ENCODE measurements at places on chromosomes 5 and 9.

- DNase-seq: no peak
These were observed 375.2 kb downstream of the ZNF608 start for GRCh38 chr5:124371111-124371706.

- DNase-seq: no peak
These were observed 124.9 kb upstream of the RPS23 start for GRCh38 chr5:82403026-82403425.

DNA sequence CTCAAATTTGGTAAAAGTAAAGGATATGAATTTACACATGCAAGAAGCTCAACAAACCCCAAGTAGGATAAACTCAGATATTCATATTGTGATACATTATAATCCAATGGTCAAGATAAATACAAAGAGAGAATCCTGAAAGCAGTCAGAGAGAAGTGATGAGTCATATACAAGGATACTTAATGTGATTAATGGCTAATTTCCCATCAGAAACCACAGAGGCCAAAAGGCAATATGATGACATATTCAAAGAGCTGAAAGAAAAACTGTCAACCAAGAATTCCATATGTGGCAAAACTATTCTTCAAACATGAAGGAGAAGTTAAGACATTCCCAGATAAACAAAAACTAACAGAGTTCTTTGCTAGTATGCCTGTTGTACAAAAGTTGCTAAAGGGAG lies 19.5 kb upstream of the IRF1 start:
- DNase-seq: no peak

GRCh38 chr9:3863111-3863528 lies 337.3 kb upstream of the RFX3 start:
- DNase-seq: peak; percentile 51

DNA sequence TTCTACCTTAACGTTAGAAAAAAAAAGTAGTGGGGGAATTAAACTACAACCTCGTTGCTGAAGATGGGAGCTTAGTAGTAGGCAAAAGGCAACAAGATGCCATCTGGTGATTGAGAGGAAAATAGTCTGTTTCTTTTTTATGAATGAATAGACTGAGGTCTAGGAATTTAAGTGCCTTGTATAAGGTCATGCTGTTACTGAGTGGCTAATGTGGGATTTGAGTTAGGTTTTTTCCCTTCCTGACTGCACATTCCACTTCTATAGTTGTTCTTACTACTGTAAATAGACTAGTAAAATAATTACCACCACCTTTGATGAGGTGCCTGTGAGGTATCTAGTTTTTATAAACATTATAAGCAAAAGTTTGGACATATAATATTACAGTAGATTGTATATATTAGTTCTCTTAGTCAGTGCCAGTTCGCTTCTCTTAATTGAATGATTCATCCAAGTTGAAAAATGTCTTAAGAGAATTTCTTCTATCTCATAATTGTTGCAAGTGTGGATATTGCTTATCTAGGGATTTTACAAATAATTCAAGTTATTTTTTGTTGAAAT lies 19.1 kb downstream of the FSD1L start:
- DNase-seq: no peak

GRCh38 chr5:20524991-20525529 lies 537.1 kb upstream of the CDH18 start:
- no peak for DNase-seq

GRCh38 chr9:81850724-81851123 lies 77.5 kb upstream of the SPATA31D4 start:
- no peak for DNase-seq

DNA sequence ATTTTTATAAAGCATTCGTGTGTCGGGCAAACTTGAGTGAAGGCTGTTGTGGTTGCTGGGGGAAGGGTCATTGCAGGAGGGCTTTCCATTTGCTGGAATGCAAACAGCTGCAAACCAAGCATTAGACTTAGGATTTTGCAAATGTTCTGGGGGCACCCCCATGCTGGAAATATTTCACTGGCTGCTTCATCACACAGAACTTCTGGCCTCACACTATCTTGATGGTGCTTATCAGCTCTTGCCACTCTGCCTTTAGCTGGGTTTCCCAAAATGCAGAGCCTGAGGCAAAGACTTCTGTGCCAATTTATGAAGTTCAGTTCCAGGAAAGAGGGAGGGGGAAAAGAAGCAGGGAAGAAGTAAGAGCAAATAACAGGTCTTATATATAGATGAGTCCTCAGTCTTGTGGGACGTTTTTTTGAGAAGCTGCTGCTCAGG lies 8.6 kb upstream of the COL15A1 start:
- no peak for DNase-seq

GRCh38 chr9:86408121-86408520 lies 53.9 kb upstream of the TUT7 start:
- no peak for DNase-seq

- no peak for DNase-seq
These were observed 253.8 kb upstream of the POU5F2 start for GRCh38 chr5:93995126-93995621.

DNA sequence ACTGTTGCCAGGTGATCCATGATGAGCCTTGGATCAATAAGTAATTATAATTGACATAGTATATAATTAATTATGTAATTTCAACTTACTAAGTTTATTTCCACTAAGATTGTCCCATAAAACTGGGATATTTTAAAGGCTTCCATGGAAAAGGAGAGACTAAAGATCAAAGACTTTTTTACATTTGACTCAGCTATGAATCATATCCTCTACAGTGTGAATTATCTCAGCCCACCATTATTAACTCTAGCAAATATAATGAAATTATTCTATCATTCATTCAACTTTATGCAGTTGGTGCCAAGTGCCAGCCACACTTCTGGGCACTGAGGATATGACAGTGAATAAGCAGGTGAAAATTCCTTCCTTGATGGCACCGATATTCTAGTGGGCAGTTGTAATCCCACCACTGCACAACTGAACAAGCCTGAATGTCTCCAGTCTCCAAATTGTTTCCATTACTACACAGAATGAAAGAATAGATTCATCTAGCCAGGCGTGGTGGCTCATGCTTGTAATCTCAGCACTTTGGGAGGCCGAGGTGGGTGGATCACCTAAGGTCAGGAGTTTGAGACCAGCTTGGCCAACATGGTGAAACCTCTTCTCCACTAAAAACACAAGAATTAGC lies 21.9 kb upstream of the TXN start:
- DNase-seq: no peak

DNA sequence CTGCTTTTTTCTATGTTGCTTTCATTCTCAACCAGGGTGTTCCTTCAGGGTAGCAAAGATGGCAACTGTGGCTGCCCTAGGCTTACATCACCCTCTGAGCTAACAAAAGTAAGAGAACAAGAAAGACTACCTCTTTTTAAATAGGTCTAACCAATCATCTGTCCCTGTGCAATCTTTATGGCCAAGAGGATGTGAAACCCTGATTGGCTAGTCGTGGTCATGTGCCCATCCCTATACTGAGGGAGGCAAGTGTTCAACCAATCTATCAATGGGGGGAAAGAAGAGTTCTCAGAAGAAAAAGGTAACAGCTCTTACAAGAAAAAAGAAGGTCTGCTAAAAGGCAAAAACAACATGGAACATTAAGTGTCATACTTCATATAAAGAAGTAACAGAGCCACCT lies 11.7 kb upstream of the SNCAIP start:
- no peak for DNase-seq

DNA sequence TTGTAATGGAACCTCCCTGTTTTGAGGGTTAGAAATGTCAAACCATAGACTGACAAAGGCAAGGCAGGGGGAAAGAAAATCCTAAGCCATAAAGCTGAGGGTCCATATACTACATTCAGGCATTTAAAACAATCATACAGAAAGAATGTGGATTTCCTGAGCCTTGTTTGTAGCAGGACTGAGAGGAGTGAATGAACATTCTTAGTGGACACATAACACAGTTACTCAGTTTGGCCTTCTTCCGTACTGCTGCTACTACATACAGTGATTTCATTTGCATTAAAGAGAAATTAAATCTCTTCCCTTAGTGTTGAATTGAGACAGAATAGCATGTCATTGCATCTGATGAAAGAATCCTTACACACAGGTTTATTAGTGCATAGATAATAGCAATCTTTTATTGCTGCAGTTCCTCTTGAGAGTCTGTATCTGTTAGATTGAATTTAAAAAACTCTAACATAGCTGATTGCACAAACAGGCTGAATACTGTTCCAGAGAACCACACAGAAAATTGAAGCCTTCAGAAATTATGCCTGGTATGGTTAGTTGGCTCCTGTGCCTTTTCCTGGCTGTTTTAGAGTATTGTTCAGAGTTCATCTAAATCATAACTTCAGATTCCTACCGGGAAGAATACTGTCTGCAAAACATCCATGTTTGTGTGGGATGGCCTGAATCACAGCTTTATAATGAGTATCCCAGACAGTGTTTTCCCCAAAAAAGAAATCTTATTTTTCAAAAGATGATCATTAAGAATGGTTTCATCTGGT lies 2.0 kb upstream of the MTX3 start:
- no peak for DNase-seq

DNA sequence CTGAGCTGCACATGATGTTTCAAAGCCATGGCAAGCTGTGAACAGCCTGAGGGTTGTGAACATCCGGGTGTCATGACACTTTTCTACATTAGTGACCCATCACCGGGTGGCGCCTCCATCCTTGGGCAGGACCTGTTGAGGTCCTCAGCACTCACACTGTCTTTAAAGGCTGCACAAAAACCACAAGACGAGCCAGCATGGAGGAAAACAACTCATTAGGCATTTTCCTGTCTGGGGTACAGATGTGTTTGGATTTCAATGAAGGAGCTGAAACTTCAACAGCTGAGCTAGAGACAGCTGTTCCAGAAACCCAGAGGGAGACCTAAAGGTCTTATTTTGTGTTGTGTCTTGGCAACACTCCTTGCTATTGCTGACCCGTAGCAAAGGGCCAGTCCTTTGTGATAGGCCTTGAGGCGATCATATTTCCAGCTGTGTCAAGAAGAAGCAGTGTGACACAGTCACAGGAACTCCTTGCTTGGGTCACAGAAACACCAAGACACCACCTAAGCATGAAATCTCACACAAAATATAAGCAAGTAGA lies 151.8 kb upstream of the VLDLR start:
- no peak for DNase-seq

GRCh38 chr5:179268966-179269693 lies 76.1 kb downstream of the ADAMTS2 start:
- DNase-seq: no peak

DNA sequence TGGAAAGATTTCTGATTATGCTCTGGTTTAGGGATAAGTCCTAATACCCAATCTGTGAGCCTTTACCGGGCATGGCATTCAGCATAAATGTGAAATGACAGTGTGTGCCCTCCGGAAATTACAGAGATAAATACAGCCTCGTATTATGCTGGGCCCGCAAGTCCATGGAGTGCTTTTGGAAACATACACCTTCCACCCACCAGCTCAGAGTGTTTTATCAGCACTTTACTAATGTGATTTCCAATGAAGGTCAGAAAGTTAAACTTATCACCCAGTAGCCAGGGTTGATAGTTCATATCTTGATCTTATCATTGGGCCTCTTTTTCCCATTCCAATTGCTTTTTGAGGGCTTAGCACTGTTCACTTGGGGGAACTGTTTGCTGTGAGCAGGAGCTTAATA lies 94.8 kb downstream of the SGCD start:
- DNase-seq: no peak

DNA sequence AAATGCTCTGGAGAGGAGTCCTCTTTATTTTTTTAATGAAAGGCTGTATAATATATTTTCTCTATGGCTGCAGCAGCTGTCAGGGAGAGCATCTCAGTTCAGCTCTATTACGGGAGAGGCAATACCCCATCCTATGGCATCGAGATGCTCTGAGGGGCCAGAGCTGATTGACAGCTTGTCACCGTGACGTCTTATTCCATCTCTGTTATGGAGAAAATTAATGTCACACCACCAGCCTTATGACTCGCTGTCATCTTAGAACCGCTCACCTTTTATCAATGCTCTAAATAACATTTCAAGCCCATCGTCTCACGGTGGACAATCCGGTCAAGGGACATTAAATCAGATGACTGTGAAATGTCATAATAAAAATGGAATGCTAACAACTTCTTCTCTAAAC lies 273.5 kb downstream of the SLF1 start:
- no peak for DNase-seq

- no peak for DNase-seq
These were observed 364.6 kb downstream of the DMRT2 start for GRCh38 chr9:1414711-1415131.

- DNase-seq: no peak
These were observed 51.7 kb downstream of the UBAP1 start for GRCh38 chr9:34230556-34230955.

GRCh38 chr9:125574126-125574877 lies 132.7 kb downstream of the MAPKAP1 start:
- DNase-seq: no peak

DNA sequence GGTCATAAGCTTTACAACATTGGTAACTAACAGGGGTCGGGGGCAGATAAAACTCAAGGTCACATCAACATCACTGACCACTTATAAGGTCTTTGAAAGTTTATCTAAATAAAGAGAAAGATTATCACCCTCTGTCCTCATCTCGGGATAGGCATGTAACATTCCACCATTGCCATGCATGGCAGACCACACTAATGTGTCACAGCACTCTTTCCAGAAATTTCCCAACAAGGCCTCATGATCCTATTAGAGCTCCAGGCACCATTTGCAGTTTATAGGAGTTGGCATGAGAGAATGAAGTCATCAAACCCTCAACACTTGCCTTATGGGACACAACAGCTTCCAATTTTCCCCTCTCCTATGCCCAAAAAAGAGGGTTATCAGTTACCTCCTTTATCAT lies 31.9 kb upstream of the ZNF622 start:
- DNase-seq: no peak

DNA sequence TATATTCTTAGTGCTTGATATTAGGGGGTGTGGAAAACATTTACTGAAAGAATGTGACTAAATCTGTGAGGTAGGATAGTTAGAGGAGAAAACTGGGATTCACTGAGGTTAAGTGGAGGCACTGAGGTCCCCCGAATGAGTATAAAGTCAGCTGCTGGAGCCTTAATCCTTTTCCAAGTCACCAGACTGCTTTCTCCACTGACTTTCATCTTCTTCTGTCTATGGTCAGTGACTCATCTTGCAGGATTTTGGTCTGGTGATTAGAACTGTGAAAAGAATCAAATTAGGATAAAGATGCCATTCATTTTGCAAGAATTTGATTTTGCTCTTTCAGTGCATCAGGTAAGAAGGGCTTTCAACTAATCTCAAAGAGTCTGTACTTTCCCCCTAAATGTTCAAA lies 89.3 kb upstream of the ALDH1A1 start:
- DNase-seq: no peak

DNA sequence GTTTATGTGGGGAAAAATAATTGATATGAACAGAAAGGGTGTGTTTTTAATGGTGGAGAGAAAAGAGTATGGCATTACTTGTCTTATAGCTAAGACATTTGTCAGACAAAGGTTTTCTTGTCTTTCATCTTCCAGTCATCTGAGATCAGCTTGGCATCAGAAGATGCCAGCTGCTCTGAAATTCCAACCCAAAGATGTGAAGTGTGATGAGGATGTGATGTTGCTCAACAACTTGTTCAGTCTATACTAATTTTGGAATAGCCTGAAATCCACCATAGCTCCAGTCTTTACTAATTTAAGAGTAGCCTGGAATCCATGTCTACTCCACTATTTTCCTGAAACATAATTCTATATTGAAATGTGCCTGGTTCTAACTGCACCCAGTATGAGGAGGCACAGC lies 182.3 kb downstream of the CFAP90 start:
- DNase-seq: no peak
